ENCODE measurements at places on chromosomes 12 and 14. TPM values are rescaled to one million over a fixed set of nuclear protein-coding genes. Genes with fewer than 3 reads are reported as not detected.

The OR4K5 gene
- not detected for total RNA-seq

The NKX2-1 gene
- 0.13 TPM for total RNA-seq

The ZFYVE1 gene
- 19.8 TPM for total RNA-seq

The OAS1 gene
- 4.5 TPM for total RNA-seq

The PRICKLE1 gene
- total RNA-seq = 20.1 TPM

The ZNF839 gene
- total RNA-seq = 10.8 TPM

The CLEC2A gene
- not detected for total RNA-seq

The CMTM5 gene
- total RNA-seq = not detected

The CRACR2A gene
- total RNA-seq = 0.92 TPM

Data from Panc1 (cell line).